ENCODE measurements at places on chromosomes 12 and 14. TPM values are rescaled to one million over a fixed set of nuclear protein-coding genes. Genes with fewer than 3 reads are reported as not detected.

DNA sequence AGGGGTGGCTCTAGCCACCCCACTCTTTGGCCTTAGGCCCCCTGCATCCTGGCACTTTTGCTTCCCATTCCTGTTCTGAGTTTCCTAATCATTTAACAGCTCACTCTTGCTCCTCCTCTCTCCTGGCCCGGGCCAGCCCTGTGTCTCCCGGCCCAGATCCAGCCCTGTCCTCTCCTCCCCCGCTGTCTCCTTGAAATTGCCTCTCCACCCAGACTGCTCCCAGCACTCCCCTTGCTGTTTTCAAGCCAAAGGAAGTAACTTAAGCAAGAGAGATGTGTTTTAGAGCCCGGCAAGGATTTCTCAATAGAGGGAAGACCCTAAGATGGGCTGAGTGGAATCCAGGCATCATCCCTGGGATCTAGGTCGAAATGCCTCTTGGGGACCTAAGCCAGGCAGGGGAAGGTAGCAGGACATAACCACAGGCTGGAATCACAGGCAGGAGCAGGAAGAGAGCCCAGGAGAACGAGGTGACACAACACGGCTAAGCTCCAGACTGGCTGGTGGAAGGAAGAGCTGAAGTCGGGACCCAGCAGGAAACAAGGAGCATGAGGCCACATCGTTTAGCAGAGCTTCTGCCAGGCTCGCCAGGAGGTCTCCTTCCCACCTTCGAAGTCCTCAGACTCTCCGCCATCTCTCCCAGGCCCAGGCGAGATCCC lies 2.0 kb upstream of the LRP1-AS start:
- peaks cover 10% of the 10 kb centered on the region for H3K36me3 ChIP-seq
- peak overlapping the region; percentile 64 for H3K27ac ChIP-seq

GRCh38 chr14:73372529-73372928 lies 85.8 kb downstream of the NUMB start:
- DNase-seq = no peak
- H3K27ac ChIP-seq = no peak overlapping the region
- no peaks in the 10 kb centered on the region for H3K4me1 ChIP-seq

GRCh38 chr12:120887253-120888043 lies 16.7 kb downstream of the SPPL3 start:
- no peak overlapping the region for H3K4me3 ChIP-seq
- no peaks in the 10 kb centered on the region for H3K27me3 ChIP-seq
- no peaks in the 10 kb centered on the region for H3K36me3 ChIP-seq
- DNase-seq = no peak
- no peak overlapping the region for H3K27ac ChIP-seq

- no peak overlapping the region for H3K4me3 ChIP-seq
- DNase-seq = no peak
- H3K27me3 ChIP-seq = no peaks in the 10 kb centered on the region
- no peaks in the 10 kb centered on the region for H3K36me3 ChIP-seq
- no peaks in the 10 kb centered on the region for H3K4me1 ChIP-seq
Measured at GRCh38 chr12:52724384-52724783, 21.1 kb upstream of the KRT77 start.

The DCTN2 gene
- 110 TPM for total RNA-seq

Data from kidney (tissue), 22 donors.